Glutamatergic neuron (in vitro differentiated cells): ENCODE measurements at places on chromosomes 2 and 18. TPM values are rescaled to one million over a fixed set of nuclear protein-coding genes. Genes with fewer than 3 reads are reported as not detected.

DNA sequence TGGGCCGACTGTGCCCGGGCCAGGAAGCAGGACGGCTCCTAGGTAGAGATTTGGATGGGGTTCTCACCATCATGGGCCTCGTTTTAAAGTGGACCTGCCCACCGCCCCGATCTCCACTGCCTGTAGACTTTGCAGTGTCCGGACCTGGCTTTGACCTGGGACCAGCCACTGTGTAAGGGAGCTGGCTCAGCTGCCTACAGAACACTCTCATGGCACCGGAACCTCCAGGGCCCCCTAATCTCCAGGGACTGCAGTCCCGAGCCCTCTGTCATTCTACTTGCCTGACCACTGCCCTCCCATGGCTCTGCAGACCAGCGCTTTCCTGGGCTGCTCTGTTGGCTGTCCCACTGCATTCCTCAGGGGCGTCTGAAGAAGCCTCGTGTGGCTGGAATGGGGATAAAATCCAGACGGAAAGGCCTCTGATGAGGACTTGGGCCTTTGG, 120.8 kb downstream of the GLI2 start:
- peaks cover 30% of the 10 kb centered on the region for H3K4me1 ChIP-seq
- H3K27me3 ChIP-seq, result peaks cover 2% of the 10 kb centered on the region
- H3K4me3 ChIP-seq, result no peak overlapping the region
- DNase-seq, result peak; percentile 17

DNA sequence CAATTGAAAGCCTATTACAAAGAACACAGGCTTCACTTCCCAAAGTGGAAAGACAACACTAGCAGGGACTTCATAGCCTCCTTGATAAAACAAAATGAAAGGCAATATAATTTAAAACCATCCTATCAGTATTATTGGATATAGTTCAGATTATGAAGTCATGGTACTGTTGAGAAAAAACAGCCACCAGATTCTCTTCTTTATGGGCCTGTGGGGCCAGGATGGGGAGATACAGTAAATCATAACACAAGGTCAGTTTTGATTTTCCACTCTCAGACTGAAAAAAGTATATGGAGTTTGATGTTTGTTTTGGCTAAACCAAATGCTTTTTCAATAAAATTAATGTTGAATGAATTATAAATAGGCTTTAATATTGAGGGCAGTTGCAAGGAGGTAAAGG, 129.1 kb downstream of the BCL2L11 start:
- H3K27ac ChIP-seq, result no peak overlapping the region
- no peaks in the 10 kb centered on the region for H3K4me1 ChIP-seq
- peaks cover 4% of the 10 kb centered on the region for H3K27me3 ChIP-seq

DNA sequence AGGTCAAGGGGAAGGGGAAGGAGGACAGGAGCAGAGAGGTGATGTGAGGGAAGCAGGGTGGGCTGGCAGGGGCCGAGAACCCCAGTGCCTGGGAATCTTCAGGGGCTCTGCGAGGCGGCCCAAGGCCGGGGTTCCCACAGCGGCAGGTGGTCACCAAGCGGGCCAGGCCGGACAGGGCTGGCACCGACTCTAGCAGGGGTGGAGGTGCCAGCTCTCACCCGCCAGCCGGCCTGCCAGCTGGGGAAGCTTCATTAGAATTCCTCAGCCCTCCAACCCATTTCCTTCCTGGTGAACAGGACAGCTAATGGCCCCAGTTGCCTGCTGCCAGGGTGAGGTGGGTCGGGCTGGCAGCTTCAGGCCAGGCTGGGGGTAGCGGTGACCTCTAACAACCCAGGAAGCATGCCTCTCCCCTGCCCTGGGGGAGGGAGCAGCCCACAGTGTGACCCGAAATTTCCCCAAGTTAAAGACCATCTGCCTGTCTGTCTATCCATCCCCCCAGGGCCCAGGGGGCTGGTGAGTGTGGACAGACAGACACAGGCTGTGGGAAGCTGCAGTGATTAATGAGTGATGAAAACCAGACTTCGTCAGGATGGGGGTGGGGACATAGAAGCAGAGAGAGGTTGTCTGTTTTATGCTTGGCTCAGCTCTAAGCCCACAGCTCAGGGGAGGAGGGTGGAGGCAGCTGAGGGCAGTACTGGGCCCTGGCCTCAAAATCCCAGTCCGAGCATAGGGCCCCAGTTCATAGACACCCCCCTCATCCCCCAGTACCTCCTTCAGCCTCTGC, 144.1 kb downstream of the ZFP36L2 start:
- peak overlapping the region; percentile 3 for H3K4me3 ChIP-seq
- no peak overlapping the region for H3K27ac ChIP-seq
- H3K36me3 ChIP-seq, result no peaks in the 10 kb centered on the region
- no peak for DNase-seq

- no peaks in the 10 kb centered on the region for H3K27me3 ChIP-seq
- H3K27ac ChIP-seq, result no peak overlapping the region
- DNase-seq, result no peak
- no peaks in the 10 kb centered on the region for H3K4me1 ChIP-seq
- H3K4me3 ChIP-seq, result no peak overlapping the region
Measured at GRCh38 chr2:67516362-67516761, 119.2 kb downstream of the ETAA1 start.

- no peak for DNase-seq
- H3K36me3 ChIP-seq, result peaks cover 19% of the 10 kb centered on the region
- H3K27me3 ChIP-seq, result peaks cover 1% of the 10 kb centered on the region
- H3K4me1 ChIP-seq, result no peaks in the 10 kb centered on the region
- H3K4me3 ChIP-seq, result no peak overlapping the region
Measured at GRCh38 chr2:149645391-149645790, 57.8 kb upstream of the MMADHC start.

DNA sequence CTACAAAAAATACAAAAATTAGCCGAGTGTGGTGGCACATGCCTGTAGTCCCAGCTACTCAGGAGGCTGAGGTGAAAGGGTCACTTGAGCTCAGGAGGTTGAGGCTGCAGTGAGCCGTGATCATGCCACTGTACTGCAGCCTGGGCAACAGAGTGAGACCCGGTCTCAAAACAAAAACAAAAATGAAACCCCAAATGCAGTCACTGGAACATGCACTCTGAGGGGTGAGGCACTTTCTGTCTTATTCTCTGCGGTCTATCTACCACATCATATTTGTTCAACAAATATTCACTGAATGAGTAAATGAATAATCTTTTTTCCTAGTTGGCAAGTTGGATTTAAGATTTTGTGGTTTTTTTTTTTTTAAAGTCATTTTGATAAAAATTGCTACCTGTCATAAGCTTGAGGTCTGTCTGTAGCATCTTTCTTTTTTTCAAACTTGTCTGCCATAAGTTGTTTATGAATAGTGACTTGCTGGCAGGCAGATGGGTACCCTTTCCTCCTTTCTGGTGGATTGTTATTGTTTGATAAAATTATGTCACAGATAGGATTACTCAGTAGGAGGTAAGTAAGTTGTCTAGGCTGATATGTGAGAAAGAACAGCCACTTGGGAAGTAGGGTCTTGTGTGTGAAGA, 11.8 kb downstream of the CHRNA1 start:
- H3K27me3 ChIP-seq, result peaks cover 6% of the 10 kb centered on the region
- DNase-seq, result no peak
- no peaks in the 10 kb centered on the region for H3K36me3 ChIP-seq
- peaks cover 25% of the 10 kb centered on the region for H3K4me1 ChIP-seq

- H3K4me1 ChIP-seq, result peaks cover 4% of the 10 kb centered on the region
- no peaks in the 10 kb centered on the region for H3K27me3 ChIP-seq
- no peak overlapping the region for H3K27ac ChIP-seq
- no peak overlapping the region for H3K4me3 ChIP-seq
- no peaks in the 10 kb centered on the region for H3K36me3 ChIP-seq
Measured at GRCh38 chr18:36912887-36913286, 84.0 kb downstream of the KIAA1328 start.

DNA sequence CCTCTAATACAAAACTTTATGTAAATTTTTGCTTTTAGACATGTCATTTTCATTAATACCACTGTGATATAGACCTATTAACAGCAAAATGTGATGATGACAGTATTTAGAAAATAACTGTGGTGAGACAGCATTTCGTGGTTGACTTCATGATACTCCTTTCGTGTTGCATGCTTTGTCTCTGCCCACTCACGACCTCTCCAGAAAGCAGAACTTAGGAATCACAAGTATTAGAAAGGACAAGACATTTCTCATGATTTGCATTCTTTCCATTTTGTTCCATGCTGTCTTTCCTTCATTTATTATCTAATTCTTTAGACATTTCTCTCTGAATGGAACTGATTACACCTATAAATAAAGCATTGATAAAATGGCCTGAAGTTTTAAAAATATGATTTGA, 85.2 kb upstream of the POU3F3 start:
- no peak overlapping the region for H3K27ac ChIP-seq
- H3K4me3 ChIP-seq, result no peak overlapping the region
- no peaks in the 10 kb centered on the region for H3K36me3 ChIP-seq

The MARCHF4 gene
- total RNA-seq, result 26.1 TPM
